ENCODE measurements at places on chromosomes 5 and 9.
A peak's percentile ranks its signal among the peaks of the same experiment; 100 is the strongest.

DNA sequence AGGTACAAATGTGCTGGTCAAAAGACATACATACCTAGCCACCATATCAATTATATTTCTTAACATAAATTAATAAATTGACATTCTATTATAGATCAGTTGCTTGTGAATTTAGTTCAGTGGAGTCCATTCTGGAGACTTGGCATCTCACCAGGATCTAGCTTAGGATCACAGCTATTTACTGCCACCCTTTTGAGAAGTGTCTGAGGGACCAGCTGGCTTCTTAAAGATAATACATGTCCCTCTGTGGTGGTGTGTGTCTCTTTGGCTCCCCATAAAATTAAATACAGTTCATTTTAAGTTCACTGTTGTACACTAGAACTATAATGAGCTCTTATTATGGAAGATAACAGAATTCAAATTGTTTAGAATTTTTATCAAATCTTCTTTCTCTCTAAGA is 290.7 kb downstream of the PRELID2 start:
- no peak overlapping the region for H3K4me3 ChIP-seq
- no peak overlapping the region for H3K27ac ChIP-seq
- DNase-seq: no peak
- no peaks in the 10 kb centered on the region for H3K36me3 ChIP-seq
- H3K27me3 ChIP-seq: no peaks in the 10 kb centered on the region

DNA sequence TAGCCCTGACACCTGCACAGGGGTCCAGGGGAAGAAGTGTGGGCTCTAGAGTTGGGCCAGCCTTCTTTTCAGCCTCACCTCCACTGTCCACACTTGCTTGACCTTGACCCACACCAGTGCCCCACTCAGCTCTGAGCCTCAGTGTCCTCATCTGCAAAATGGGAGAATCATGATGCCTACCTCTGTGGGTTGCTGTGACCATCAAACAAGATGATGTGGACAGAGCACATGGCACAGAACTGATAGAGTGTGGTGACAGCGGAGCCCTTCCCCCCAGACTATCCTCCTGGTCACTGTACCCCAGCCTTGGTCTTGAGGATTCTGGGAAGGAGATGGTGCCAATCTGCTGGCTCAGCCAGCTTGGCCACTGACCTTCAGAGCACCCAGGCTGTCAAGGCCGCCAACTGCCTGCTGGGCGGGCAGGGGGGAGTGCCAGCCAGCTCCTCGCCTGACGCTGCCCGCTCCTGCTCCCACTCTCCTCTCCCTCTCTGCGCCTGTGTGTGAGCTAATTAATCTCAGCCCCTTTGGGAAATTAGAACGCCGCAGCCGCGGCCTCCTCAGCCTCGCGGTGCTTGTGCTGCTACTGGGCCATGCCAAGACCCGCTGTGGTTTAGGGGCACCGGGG is 16.7 kb downstream of the CXXC5 start:
- H3K36me3 ChIP-seq: no peaks in the 10 kb centered on the region
- peaks cover 32% of the 10 kb centered on the region for H3K4me1 ChIP-seq
- no peak overlapping the region for H3K27ac ChIP-seq
- no peak overlapping the region for H3K4me3 ChIP-seq
- DNase-seq: no peak

GRCh38 chr5:172160506-172160905 is 27.5 kb downstream of the STK10 start:
- H3K4me1 ChIP-seq: peaks cover 54% of the 10 kb centered on the region
- no peaks in the 10 kb centered on the region for H3K27me3 ChIP-seq
- H3K4me3 ChIP-seq: no peak overlapping the region
- no peak for DNase-seq
- peaks cover 50% of the 10 kb centered on the region for H3K36me3 ChIP-seq
- H3K27ac ChIP-seq: peak overlapping the region; percentile 73

- peaks cover 76% of the 10 kb centered on the region for H3K4me1 ChIP-seq
- H3K36me3 ChIP-seq: peaks cover 4% of the 10 kb centered on the region
- peak; percentile 68 for DNase-seq
- H3K4me3 ChIP-seq: no peak overlapping the region
- peak overlapping the region; percentile 90 for H3K27ac ChIP-seq
Observed at GRCh38 chr9:33452828-33453271, 5.5 kb upstream of the AQP3 start.

GRCh38 chr9:120559546-120559945 is 20.4 kb downstream of the CDK5RAP2 start:
- peaks cover 55% of the 10 kb centered on the region for H3K36me3 ChIP-seq
- no peak overlapping the region for H3K4me3 ChIP-seq
- no peak overlapping the region for H3K27ac ChIP-seq
- no peak for DNase-seq
- no peaks in the 10 kb centered on the region for H3K27me3 ChIP-seq
- H3K4me1 ChIP-seq: no peaks in the 10 kb centered on the region

- peaks cover 28% of the 10 kb centered on the region for H3K4me1 ChIP-seq
- peak; percentile 57 for DNase-seq
- no peak overlapping the region for H3K4me3 ChIP-seq
- peaks cover 3% of the 10 kb centered on the region for H3K36me3 ChIP-seq
- peak overlapping the region; percentile 46 for H3K27ac ChIP-seq
Observed at GRCh38 chr9:134185536-134186011, 21.2 kb upstream of the RNU6ATAC start.

DNA sequence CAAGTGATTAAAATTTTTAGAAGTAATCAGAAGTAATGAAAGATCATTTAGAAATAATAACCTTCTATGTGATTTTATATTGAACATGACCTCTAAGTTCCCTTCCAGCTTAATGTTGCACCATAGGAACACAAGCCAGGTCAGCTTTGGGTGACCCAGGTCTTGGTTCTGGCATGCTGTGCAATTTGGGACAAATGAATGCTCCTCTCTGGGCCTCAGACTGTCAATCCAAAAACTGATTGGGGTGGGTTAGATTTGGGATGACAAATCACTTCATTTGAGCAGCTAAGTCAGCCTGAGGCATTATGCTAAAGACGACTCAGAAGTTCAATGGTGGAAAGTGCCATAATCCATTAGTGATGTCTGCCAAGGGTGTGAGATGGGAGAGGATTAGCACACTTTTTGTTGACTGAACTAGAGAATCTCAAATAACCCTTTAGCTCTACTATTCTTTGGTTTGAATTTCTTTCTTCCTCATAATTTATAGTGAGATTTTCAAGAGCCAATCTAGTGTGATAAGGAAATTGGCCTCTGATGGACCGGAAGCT is 60.7 kb upstream of the BOD1 start:
- no peak overlapping the region for H3K4me3 ChIP-seq
- no peak overlapping the region for H3K27ac ChIP-seq
- no peak for DNase-seq
- H3K27me3 ChIP-seq: no peaks in the 10 kb centered on the region

- no peak for DNase-seq
- H3K27ac ChIP-seq: no peak overlapping the region
- peaks cover 8% of the 10 kb centered on the region for H3K4me1 ChIP-seq
- no peaks in the 10 kb centered on the region for H3K36me3 ChIP-seq
- peaks cover 29% of the 10 kb centered on the region for H3K27me3 ChIP-seq
Observed at GRCh38 chr5:149719666-149720065, 10.4 kb upstream of the PPARGC1B start.

GRCh38 chr5:109161914-109162683 is 247.7 kb downstream of the PJA2 start:
- H3K36me3 ChIP-seq: no peaks in the 10 kb centered on the region
- no peak for DNase-seq
- H3K27me3 ChIP-seq: no peaks in the 10 kb centered on the region
- H3K4me3 ChIP-seq: no peak overlapping the region
- no peaks in the 10 kb centered on the region for H3K4me1 ChIP-seq
- H3K27ac ChIP-seq: no peak overlapping the region

GRCh38 chr5:27516437-27516836 is 478.1 kb upstream of the CDH9 start:
- no peak overlapping the region for H3K4me3 ChIP-seq
- no peaks in the 10 kb centered on the region for H3K36me3 ChIP-seq
- no peaks in the 10 kb centered on the region for H3K4me1 ChIP-seq
- no peak overlapping the region for H3K27ac ChIP-seq

- DNase-seq: no peak
- no peak overlapping the region for H3K4me3 ChIP-seq
- H3K36me3 ChIP-seq: no peaks in the 10 kb centered on the region
- H3K27ac ChIP-seq: no peak overlapping the region
Observed at GRCh38 chr5:14086261-14086660, 56.9 kb upstream of the TRIO start.

- H3K36me3 ChIP-seq: peaks cover 37% of the 10 kb centered on the region
- H3K4me3 ChIP-seq: no peak overlapping the region
- H3K27me3 ChIP-seq: no peaks in the 10 kb centered on the region
- H3K27ac ChIP-seq: no peak overlapping the region
- DNase-seq: no peak
Observed at GRCh38 chr5:80701597-80701996, 46.8 kb upstream of the DHFR start.

DNA sequence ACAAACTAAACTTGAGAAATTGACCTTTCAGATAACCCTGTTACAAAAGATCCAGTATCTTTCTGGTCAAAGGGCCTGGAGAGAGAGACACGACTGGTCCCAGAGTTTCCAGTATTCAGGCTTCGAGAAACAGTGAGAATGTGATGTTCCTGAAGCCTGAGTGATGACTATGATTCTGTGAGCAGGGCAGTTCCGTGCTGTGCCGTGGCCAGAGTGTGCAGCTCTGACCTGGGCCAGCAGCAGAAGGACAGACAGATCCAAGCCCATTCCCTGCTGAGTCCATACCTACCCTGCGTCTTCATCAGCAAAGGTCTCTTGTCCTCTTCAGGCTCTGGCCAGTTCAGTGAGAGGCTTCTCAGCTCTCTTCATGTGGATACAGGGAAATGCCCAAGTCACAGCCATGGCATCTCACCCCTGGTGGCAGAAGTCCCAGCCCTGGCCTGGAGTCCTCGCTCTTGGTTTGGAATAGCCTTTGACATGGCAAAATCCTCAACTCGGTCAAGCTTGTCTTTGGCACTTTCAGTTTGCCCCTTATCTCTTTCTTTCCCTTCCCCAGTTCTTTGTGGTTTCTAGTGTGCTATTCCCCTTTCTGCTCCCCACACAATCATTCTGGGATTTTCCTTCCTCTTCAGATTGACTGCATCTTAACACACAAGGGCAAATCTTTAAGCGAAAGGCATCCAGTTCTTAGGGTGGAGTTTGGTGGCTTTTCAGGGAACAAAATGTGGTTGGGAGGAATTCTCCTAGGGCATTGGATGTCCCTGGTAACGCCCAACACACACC is 107.7 kb downstream of the LIFR start:
- peaks cover 16% of the 10 kb centered on the region for H3K4me1 ChIP-seq
- H3K27ac ChIP-seq: no peak overlapping the region
- no peaks in the 10 kb centered on the region for H3K36me3 ChIP-seq
- no peak overlapping the region for H3K4me3 ChIP-seq
- H3K27me3 ChIP-seq: peaks cover 90% of the 10 kb centered on the region
- DNase-seq: no peak

DNA sequence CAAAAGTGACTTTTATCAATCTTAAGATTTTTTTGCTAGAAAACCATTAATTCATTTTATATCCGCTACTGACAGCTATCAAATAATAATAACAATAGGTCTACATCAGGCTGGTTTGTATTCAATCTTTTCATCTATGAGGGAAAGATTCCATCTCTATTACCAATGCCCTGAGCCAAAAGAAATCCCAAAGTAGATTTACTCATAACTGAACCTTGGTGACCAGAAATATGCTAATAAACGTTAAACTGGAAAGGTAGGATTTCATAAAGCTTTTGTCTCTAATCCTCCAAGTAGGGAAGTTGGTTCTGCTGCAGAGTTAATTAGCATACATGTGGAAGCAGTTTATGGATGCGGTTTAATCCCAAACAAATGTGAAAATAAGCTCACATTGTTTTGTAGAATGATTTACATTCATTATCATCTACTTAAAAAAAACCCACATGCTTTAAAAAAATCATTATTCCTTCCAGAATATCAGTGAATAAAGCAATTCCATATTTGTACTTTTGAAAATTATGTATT is 715.5 kb downstream of the CETN3 start:
- no peaks in the 10 kb centered on the region for H3K36me3 ChIP-seq
- no peaks in the 10 kb centered on the region for H3K27me3 ChIP-seq
- DNase-seq: no peak
- no peaks in the 10 kb centered on the region for H3K4me1 ChIP-seq
- H3K27ac ChIP-seq: no peak overlapping the region
- no peak overlapping the region for H3K4me3 ChIP-seq

DNA sequence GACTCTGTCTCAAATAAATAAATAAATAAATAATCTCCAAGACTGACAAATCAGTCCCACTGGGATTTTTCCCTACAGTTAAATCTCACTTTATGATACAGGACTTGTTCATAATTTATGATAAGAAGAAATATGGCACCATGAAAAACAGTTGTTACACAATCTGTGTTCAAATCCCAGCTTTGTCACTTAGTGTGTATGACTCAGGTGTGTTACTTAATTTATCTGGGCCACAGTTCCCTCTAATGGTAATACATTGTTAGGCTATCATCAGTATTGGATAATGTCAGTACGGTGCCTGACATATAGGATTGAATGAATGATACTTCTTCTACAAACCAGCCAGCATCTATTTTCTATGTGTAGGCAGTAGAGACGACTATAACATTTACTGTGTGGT is 23.1 kb downstream of the SLC36A3 start:
- H3K27me3 ChIP-seq: peaks cover 13% of the 10 kb centered on the region
- H3K4me1 ChIP-seq: no peaks in the 10 kb centered on the region
- H3K36me3 ChIP-seq: no peaks in the 10 kb centered on the region
- no peak overlapping the region for H3K27ac ChIP-seq
- no peak for DNase-seq
- no peak overlapping the region for H3K4me3 ChIP-seq

DNA sequence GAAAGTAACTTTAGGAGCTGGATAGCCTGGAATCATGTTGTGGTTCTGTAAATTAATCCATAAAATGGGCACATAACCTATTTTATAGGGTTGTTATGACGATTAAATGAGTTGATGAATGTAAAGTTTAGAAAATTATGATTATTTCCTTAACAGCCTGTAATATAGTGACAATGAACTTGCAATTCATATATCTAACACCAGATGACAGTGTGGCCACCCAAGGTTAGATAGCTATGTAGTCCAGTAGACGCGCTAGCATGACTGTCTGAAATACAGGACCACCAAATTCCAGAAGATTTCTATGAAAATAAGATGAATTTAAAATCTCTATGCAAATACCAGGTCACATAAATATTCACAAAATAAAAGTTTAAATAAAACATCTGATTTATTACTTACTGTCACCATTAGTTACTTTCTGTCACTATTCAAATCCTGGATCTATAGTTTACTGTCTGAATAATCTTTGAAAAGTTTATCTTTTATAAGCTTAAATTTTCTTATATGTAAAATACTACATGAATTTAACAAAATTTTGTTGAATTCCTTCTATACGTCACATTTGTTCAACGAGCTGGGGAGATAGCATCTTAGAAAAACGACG is 26.1 kb upstream of the MACIR start:
- H3K27ac ChIP-seq: no peak overlapping the region
- H3K27me3 ChIP-seq: peaks cover 24% of the 10 kb centered on the region
- H3K4me3 ChIP-seq: no peak overlapping the region
- no peaks in the 10 kb centered on the region for H3K4me1 ChIP-seq
- no peaks in the 10 kb centered on the region for H3K36me3 ChIP-seq

Measured in activated naive CD4-positive, alpha-beta T cell treated with anti-CD3 and anti-CD28 coated beads, Interleukin-2, amount 10 ng/mL, durations not matched to agents 7 days and 5 days (primary cell).